ENCODE measurements at places on chromosomes 16 and 17.

DNA sequence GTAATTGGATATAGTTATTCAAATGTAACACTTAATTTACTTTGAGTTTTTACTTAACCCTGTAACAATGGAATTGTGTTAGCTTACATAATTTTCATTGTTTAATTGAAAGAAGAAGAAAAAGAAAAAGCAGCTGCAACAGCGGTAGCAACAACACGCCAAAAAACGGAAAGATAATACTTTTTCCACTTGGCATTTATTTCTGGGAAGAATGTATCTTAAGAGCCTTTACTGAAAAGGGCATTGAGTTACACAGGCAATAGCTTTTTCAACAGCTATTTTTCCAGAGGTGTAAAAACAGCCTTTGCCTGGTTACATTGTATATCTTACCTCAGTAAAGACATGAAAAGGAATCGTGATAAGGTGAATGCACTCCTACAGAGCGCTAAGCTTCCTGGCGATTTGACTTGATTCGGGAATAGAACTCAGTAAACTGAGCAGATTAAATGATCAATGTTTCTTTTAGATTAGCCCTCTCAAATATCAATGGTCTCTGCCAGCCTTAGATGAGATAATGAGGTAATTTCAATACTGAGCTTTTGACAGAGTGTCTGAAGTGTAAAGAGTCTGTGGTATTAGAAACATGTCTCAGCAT, 311.3 kb downstream of the CDH13 start:
- DNase-seq: no peak

DNA sequence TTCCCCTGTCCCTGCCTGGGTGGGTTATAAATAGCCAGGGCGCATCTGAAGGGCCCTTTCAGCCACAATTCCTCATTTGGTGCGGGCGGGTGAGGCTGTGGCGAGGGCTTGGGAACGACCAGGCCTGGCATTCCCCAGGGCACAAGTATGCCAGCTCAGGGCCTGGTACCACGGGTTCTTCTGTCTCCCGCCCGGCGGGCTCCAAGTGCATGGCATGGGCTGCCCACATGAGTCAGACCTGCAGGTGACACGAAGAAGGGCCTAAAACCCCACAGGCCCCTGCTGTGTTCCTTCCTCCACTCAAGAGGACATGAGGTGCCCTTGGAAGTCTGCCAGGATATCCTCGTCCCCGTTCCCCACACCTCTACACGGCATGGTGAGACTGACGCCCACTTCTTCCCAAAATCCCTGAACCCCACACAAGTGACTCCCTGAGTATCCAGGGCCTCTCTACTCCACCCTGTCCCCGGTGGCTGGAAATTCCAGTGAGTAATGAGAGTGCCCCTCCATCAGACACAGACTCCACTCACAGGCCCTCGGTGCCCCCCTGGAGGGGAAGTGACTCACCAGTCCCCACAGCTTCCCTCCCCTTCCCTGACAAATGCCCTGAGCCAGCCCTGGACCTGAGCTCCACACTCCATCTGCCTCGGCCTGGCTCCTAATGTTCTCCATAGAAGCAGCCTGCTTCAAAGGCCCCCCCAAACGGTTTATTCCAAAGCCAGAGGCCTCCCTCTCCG, 68.8 kb downstream of the ABR start:
- DNase-seq: peak; percentile 97

- no peak for DNase-seq
Observed at GRCh38 chr16:75217389-75217851, 1.4 kb upstream of the CTRB1 start.

GRCh38 chr17:17877529-17878358, 41.0 kb upstream of the SREBF1 start:
- peak; percentile 36 for DNase-seq

DNA sequence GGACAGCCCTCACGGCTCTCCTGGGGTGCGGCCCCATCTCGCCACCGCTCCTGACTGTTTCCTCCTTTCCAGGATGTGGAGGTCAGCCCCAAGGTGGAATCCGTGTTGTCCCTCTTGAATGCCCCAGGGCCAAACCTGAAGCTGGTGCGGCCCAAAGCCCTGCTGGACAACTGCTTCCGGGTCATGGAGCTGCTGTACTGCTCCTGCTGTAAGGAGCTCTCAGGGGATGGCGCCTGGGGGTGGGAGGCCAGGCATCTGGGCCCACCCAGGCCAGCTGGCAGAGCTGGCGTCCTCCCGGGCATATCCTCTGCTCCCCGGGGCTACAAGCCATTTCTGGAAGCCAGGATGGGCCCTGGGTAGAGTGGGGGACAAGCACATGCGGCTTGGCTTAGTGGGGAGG, 13.2 kb downstream of the IL34 start:
- DNase-seq: no peak

- no peak for DNase-seq
Observed at GRCh38 chr17:74763565-74764387, 12.4 kb downstream of the NAT9 start.

- no peak for DNase-seq
Observed at GRCh38 chr16:70591615-70592014, 54.7 kb upstream of the IL34 start.

- no peak for DNase-seq
Observed at GRCh38 chr17:65457183-65457582, 104.3 kb downstream of the AXIN2 start.

DNA sequence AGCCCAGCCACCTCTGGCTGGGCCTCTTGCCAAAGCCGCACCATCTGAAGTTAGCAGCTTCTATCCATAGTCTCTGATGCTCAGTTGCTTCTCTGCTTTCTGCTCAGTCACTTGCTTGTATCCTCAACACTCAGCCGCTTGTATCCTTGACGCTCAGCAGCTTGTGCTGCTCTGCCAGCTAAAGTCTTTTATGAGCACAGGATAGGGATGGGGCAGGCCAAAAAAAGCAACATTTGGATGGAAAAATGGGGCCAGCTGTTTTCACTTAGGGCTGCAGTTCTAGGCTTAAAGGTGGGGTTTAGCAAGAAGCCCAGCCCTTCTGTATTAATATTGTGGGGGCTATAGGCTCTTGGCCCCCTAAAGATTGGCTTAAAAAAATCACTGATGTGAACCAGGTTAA, 739.4 kb downstream of the CDH8 start:
- no peak for DNase-seq

GRCh38 chr17:62573480-62574117, 53.9 kb upstream of the MRC2 start:
- DNase-seq: no peak
